ENCODE measurements at places on chromosomes 13 and 19.
A peak's percentile ranks its signal among the peaks of the same experiment; 100 is the strongest.

- DNase-seq: no peak
Measured at GRCh38 chr13:33976965-33977364, 159.0 kb downstream of the RFC3 start.

DNA sequence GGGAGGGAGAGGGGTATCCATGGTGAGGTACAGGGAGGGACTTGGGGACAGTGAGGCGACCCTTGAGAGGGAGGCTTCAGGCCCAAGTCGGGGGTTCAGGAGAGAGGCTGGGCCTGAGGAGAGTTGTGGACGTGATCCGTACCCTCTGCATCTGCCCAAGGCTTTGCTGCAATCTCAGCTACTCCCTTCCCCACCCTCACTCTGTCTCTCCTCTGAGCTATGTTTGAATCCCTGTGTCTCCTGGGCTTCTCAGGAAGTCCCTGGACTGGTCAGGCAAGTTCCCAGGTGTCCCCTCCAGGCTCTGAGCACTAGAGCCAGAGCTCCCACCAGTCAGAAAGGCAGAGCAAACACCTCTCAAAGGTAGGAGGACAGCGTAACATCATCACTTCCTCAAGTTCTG is 1.8 kb downstream of the LIN37 start:
- DNase-seq: no peak

GRCh38 chr19:17848595-17849292 is 962 bp upstream of the JAK3 start:
- no peak for DNase-seq

DNA sequence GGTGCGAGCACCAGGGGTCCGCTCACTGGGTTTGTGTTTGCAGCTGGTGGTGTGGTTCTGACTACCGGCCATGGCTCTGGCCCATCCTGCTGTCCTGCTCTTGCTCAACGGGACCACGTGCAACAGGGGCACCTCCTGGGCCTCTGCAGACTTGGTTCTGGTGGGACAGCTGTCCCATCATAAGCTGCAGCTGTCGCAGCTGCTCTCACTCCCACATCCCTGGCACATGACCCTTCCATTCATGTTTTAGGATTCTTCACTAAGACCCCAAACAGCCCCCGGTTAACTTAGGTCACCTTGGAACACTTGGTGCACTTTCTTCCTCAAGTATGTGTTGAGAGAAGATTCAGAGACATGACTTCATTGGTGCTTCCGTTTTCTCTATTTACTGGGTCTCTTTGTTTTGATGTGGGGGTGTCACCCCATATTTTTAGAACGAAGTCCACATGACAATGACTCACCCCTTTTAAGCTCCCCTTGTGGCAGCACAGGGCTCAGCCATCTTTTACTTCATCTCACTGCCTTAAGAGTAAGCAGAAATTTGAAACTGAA is 68.4 kb upstream of the ARHGEF7 start:
- no peak for DNase-seq

DNA sequence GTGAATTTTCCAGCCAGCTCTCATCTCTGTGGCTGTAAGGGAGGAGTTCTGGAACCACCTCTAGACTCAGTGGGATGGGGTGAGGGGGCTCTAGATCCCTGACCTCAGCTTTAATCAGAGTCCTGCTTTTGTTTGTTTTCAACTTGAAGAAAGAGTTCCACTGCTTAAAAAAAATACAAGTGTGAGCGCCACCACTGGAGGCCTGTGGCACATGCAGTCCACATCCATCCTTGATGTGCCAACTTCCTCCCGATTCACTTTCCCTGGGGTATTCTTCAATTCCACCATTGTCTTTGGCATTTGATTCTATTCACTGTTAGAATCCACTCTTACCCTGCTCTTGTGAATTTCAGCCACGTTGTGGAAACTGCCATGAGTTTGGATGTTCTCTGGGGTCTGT is 62.4 kb upstream of the GJB6 start:
- DNase-seq: no peak

DNA sequence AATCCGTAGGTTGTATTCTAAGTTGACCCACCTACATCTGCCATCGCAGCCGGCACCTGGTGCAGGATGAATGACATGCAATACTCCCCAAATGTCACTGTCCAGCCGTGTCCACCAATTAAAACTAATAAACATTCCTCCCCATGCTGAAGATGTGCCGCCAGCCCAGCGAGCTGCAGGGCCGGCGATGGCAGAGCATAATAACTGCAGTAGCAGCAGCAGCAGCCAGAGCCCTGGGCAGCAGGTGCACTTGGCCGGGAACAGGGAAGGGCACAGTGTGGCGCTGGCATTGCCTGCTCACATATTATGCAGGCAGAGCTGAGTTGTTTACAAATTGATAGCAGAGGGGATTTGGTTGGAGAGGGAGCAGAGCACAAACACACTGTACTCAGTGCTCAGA is 754.9 kb downstream of the OLFM4 start:
- no peak for DNase-seq

DNA sequence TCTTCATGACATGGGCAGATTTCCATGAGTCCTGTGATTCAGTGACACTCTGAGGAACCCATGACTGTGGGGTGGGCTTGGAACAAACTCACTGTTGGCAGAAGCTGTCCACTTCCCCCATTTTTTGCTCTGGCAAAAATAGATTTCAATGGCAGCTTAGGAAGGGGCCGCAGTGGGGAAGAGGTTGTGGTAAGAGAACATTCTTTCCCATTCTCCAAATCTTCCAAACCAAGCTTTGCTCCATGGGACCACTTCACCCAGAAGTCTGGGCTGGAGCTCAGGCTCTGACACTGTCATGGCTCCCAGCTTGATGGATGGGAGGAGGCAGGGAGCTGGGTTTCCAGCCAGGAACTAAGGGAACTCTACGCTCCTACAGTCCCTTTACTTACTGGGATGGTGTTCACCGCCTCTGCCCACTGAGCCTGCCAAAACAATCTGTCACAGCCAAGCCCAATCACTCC is 24.9 kb upstream of the MEDAG start:
- DNase-seq: peak; percentile 55

DNA sequence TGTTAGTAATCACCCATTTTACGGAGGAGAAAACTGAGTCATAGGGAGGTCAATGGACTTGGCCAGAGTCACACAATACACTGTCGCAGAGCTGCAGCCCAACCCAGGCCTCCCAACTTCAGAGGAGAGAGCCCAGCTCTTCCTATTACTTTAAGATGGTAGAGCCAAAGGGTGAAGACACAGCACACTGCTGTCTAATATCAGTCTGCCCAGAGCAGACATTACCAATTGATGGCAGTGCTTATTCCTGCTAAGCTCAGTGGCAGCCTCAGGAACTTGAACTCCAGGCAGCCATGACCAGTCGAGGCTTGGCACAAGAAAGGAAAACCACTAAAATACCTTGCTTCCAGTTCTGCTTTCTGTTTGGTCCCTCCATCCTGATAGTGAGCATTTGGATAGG is 18.4 kb downstream of the TMEM150B start:
- no peak for DNase-seq

GRCh38 chr13:59706101-59706976 is 457.4 kb downstream of the DIAPH3 start:
- DNase-seq: no peak

DNA sequence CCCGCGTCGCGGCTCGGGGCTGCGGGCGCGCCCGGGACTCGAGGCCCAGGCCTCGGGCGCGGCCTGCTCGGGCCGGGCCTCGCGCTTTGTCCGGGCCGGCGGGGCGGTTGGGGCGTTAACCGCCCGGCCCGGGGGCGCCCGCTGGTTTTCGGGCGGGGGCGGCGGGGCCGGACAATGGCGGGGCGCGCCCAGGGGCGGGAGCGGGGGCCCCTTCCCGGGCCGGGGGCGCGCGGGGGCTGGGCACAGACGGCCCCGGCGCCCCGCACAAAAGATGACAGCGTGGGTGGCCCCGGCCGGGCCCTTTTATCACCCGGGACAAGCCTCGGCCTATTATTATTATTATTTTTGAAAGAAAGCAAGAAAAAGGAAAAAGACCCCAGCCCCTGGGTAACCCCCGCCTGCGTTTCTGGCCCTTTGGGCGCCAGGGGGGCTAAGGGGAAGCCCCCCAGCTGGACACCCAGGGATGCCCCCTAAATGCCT is 419 bp downstream of the KDM4B start:
- DNase-seq: no peak

- no peak for DNase-seq
Measured at GRCh38 chr19:1169411-1169791, 4.7 kb downstream of the SBNO2 start.

- DNase-seq: no peak
Measured at GRCh38 chr19:53545271-53546065, 7.5 kb downstream of the ZNF331 start.

GRCh38 chr13:20702530-20702914 is 977 bp upstream of the IL17D start:
- no peak for DNase-seq

- DNase-seq: peak; percentile 94
Measured at GRCh38 chr19:3459089-3459881, 21.0 kb downstream of the SMIM24 start.

DNA sequence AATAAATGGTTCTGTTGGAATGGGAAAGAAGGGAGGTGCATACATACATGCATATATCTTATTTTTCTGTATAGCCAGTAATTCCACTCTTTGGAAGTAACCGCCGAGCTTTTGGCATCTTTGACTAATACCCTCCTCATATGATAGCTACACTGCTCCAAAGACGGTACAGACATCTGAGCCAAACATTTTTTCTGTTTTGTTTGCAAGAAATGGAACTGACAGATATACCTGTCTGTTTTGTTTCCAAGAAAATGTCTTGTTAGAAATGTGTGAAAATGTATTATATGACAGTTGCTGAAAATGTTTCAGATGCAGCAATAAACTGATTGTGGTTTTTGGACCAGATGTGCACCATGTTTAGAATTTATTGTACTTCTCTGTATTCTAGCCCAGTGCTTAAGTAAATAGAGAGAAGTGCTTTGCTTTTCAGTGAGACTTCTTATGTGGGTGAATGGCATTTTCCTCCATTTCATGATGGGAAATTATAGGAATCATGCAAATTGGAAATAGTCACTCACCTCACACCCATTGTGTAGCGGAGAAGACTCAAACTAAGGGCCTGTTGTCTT is 396.9 kb downstream of the KCNRG start:
- peak; percentile 27 for DNase-seq

DNA sequence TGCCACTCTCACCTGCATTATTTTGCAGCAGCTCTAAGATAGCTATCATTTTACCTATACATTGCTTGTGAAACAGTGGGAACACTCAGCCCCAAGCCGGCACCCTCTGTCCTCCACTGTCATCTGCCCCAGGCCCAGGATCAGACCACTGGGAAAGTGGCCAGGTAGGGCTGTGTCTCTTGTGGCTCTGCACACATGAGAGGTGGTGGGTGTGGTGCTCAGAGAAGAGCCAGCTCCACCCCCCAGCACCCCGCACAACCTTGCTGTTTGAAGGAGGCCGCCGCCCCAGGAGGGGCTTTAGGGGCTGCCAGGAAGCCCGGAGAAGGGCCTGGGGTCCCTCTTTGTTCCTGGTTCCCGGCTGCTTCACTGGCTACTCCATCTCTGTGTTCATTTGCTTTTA is 26.6 kb downstream of the PPP1R37 start:
- DNase-seq: no peak

DNA sequence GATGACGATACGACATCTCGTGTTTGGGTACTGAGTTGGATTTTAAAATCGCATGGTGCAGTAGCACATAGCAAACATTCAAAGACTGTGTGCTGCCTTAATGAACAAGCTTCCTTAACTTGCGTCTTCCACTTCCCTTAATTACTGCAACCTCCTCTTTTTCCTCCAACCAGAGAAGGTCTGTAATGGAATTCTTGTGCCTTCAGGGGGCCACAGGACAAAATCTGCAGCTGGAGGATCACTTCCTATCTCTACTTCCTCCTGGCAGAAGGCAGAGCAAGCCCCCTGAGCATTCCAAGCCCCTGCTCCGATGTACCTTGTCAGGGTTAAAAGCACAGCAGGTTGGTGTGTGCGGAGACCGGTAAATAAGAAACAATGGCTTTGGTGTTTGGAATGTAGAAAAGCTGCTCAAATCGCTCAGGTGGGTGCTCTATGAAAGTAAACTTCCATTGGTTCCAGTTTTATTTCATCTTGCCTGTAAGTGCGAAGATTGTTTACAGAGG is 151.3 kb upstream of the UQCRFS1 start:
- no peak for DNase-seq

DNA sequence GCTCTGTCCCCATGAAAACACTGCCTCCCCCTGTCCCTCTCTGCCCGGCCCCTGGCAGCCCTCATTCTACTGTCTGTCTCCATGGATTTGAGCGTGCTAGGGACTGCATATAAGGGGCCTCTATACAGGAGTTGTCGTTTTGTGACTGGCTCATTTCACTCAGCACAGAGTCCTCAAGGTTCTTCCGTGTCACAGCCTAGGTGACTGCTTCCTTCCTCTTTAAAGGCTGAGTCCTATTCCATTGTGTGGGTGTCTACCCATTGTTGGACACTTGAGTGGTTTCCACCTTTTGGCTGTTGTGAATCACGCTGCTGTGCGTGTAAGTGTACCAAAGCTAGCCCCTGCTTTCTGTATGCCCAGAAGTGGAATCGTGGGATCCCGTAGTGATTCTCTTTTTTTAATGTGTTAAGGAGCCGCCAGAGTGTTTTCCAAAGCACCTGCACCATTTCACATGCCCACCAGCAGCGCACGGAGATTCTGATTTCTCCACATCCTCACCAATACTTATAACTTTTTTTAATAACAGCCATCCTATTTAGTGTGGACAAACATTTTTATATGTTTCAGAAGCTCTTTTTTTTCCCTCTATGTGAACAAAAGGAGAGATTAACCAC is 116.7 kb downstream of the COL4A2 start:
- DNase-seq: no peak

GRCh38 chr19:4301590-4302242 is 473 bp downstream of the TMIGD2 start:
- no peak for DNase-seq

DNA sequence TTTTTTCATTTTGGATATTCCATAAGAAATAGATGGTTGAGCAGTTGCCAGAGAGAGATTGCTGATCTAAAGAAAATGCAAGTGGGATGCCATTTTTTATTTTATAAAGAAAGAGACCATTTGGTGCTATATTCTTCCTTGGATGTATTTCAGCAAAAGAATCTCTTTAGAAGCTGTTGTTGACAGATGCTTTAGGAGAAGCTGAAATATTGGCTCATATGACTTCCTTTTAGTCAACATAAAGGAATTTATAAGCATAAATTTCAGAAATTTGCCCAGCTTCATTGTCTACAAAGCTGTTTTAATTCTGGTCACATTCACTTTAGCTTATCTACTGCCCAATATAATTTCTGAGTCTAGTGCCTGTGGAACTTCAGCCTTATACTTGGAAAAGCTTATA is 36.9 kb downstream of the POLR1D start:
- DNase-seq: peak; percentile 77

- no peak for DNase-seq
Measured at GRCh38 chr13:43391036-43391435, 367.6 kb downstream of the DNAJC15 start.

GRCh38 chr19:2556221-2557092 is 80.5 kb downstream of the GADD45B start:
- no peak for DNase-seq

DNA sequence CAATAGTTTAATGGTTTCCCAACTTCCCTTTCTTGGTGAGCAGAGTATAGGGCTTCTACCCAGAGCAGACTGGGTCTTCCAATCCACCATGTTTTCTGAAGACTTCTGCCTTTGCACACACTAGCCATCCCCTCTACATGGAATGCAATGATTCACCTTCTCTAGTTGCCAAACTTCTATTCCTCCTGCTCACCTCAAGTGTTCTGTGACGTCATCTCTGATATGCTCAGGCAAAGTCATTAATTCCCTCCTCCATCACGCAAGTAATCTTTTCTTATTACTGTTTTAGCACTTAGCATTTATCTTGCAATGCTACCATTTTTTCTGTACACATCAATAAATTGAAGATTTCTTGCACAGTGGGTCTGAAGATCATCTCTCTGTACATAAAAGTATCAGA is 174.2 kb downstream of the RBM26 start:
- DNase-seq: no peak

All from fibroblast of upper back skin (primary cell).